ENCODE measurements at places on chromosomes 5 and 9.

DNA sequence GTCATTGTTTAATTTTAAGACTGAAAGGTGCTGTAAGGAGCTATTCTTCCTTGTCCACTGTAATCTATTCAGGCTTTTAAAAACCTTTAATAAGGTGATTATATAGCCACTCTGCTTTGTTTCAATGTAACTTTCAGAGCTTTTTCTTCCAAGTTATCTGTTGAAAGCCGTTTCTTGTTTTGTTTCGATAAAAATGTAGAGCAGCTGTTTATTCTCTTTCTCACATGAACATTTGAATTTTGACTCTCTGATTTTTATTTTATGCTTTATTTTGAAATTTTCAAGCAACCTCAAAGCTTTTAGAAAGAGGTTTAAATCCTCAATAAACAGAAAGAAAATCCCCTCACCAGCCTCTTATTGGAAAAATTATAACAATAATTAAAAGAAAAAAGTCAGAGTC, 47.2 kb downstream of the CPEB4 start:
- no peak for DNase-seq

DNA sequence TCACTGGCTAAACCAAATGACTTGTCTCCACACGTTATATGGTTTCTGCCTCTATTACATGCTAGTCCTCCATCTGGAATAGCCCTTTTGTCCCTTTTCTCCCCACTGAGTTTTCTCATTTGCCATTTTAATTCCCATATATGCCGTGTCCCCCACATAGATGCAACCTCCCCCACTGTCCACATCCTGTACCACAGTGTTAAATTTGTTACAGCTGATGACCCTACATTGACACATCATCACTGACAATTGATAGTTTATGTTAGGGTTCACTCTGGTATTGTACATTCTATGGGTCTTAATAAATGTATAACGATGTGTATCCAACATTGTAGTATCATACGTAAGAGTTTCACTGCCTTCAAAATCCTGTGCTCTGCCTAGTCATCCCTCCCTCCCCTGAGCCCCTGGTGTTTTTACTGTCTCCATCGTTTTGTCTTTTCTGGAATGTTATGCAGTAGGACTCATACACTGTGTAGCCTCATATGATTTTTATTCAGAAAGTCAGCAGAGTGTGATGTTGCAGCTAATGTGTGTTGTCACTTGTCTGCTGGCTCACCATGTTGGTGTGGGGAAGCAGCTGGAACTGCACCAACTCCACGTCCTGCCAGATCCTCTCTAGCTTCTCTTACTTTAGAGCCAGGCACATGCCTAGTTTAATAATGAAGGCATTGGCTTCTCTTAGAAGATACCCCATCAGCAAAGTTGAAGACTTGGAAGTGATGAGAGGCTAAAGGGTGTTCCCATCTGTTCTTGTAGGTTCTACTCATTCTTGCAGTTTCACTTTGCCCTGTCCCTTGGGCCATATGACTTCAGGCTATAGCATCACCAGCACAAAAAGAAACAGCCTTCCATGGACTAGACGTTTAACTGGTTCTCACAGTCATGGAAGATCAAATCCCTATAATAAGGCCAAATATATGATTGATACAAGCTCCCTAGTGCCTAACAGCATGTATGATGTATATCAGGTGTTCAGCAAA, 30.2 kb downstream of the LRRC70 start:
- no peak for DNase-seq

GRCh38 chr5:165003283-165003682, 1497.9 kb downstream of the MAT2B start:
- DNase-seq = no peak

- no peak for DNase-seq
These were observed 1037.3 kb upstream of the ACO1 start for GRCh38 chr9:31347082-31347617.

DNA sequence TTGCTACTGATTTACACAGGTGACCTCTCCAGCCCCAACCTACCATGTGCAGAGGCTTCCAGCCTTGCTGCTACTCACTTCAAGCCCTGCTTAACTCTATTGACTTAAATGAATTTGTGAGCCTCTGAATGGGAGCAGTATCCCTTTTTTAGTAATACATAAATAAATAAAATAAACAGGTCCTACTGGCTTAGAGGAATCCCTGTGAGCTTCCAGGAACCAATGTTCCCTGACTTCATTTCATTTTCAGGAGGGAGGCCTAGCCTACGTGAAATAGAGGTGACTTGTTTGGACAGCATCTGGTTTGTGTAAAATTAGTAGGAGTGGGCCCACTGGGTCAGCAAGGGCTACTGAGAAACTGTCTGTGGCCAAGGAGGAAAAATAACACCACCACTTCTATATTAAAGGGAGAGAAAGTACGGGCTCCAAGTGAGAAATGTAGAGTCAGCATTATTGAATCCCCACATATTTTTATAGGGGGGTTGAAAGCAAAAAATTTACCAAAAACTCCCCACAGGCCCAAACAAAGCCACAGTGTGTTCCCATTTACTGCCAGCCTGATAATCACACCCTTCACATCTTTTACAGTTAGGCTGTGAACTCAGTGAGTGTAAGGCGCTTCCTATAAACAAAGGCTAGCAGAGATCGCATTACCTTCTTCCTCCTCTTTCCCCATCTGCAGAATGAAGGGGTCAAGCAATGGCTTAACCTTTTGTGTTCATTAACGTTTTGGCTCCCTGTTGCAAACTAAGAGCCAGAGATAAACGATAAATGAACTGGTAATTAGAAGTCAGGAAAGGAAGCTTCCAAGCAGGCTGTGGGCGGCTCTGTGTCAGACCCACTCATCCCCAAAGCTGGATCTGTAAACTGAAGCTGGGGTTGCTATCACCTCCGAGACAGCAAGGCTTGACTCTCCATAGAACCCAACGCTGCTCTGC, 138.8 kb upstream of the LIFR start:
- DNase-seq = no peak

- no peak for DNase-seq
These were observed 678.1 kb upstream of the ZNF608 start for GRCh38 chr5:125424402-125425141.

DNA sequence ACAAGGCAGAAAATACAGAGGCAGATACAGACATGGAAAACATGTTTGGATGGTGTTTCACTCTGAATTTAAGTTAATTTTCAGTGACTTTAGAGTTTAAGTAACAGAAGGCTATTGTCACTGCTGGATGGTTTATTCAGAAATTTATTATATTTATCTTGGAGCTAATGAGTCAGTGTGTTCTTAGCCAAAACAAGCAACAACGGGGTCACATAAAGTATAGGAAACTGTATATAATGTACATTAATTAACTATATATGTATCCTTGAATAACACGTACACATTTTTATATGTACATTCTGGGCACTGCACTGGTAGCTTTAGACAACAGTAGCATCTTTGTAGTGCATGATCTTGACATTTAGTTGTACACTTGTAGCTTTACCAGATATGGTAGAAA, 30.7 kb downstream of the CYLC2 start:
- no peak for DNase-seq

GRCh38 chr5:30968971-30969370, 224.5 kb upstream of the CDH6 start:
- DNase-seq = no peak

DNA sequence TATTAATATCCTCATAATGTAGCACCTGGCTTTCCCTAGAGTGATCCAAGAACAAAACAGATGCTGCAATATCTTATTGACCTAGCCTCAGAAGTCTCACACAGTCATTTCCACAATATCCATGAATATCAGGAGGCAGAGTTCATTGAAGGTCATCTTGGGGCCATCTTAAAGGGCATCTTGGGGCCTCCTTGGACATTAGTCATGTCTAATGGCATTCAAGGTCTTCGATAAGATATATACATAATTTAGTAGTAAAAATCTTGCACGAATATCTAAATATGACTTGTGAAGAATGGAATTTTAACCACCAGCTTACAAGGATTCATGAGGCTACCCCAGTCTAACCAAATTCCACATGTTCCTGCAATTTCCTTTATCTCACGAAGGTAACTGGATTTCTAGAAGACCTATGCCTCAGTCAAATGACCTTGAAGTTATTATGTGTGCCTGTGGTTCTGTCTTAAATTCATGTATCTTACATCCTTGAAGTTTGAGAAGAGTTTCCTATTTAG, 163.6 kb upstream of the SPEF2 start:
- DNase-seq = no peak

DNA sequence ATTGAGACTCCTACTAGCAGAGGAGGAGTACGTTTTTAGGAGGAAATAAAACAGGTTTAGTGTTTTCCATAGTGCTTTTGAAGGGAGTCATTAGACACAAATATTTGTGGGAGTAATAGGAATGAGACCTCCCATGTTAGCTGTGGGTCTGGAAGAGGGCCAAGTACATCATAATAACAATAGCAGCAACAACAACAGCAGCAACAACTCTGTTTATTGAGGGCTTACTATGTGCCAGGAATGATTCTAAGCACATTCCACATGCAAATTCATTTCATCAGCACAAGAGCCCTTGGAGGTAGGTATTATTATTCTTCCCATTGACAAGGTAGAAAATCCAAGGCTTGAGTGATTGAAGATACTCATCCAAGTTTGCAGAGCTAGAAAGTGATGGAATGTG, 384.2 kb upstream of the RPS23 start:
- no peak for DNase-seq

GRCh38 chr9:130368631-130369103, 76.1 kb upstream of the ASS1 start:
- DNase-seq = peak; percentile 39

GRCh38 chr5:173686950-173687349, 70.5 kb upstream of the BOD1 start:
- DNase-seq = no peak

GRCh38 chr9:34179213-34180136, 632 bp downstream of the UBAP1 start:
- no peak for DNase-seq

GRCh38 chr9:7137571-7137970, 379.8 kb downstream of the KDM4C start:
- no peak for DNase-seq

DNA sequence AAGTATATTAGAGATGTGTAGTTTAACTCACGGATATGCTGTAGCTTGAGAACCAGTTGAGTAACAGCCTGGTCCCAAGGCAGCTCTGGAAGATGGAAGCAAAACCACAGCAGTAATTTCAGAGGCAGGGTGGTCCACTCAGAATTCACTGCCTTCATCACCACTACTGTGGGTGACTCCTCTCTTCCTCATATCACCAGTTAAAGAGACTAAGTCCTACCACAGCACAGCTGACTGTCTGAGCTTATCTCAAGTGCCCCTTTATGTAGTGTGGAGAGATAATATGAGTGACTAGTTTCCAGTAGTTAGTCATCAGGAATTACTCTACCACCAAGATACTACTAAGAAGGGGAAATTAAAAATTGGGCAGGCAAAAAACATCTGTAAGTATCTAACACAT, 1571.2 kb upstream of the C9orf72 start:
- no peak for DNase-seq

GRCh38 chr5:96595300-96596090, 66.7 kb upstream of the CAST start:
- peak; percentile 28 for DNase-seq

DNA sequence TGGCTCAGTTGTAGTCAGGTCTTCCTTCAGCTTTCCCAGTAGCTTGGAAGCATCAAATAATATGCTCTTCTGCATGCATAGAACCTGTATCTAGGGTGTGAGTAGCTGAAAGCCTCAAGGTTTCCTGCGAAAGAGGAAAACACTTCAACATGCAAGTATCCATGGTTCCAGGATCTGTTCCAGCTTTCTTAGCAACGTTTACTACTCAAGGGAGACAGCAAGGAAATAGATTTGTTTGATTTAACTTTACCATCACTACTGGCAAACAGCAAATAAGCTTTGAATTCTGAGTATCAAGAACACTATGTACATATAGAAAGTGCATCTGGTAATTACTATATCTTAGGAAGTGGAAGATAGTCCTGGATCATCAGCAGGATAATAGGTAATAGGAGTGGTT, 341.0 kb downstream of the PRR16 start:
- DNase-seq = no peak

- no peak for DNase-seq
These were observed 45.8 kb upstream of the RGMB start for GRCh38 chr5:98727686-98728085.

DNA sequence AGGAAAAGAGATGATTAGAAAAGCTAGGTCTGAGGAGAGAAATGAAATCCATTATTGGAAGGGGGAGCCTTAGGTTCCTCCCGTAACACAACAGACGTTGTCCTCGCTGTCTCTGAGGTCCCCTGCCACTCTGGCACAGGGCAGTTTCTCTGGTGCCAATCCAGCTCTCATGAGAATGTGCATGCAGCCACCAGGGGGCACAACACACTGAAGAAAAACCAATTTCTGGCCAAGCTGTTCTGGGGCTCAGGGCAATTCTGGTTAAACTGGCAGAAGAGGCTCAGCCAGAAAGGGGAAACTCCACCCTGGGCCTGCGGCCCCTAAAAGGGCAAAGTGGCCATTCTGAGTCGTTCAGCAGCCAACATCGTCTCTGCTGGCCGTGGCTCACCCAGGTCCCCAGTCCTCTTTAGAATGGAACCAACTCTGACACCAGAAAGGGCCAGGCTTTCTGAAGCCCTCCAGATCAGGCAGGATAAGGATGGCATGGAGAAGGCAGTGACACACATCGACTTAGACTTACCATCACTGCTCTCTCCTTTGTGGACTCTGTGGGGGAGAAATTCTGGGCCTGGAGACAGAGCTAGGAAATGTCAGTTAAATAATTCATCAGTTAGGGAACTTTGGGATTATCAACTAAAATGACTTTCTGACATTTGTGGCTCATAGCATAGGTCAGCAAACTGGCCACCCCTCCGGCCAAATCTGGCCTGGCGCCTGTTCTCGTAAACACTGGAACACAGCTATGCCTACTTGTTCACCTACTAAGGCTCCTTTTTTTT, 58.5 kb upstream of the GOLPH3 start:
- peak; percentile 81 for DNase-seq

DNA sequence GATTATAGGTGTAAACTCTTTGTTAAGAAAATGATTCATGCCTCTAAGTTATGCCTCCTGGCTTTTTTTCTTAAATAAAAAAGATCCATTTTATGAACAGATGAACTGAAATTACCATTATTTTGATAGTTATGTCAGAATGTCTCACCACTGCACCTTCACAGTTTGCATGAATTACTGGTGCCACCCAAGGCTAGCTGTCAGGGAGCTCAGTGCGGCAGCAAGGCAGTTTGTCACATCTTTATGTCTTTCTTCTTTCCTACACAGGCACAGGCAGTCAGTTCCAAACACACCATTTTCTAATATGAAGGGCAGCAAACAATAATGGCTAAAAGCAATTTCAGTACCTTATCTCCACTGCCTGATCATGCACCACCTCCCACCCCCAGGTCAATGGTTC, 147.7 kb downstream of the SREK1 start:
- DNase-seq = no peak

GRCh38 chr5:43155394-43156096, 34.8 kb downstream of the ZNF131 start:
- DNase-seq = no peak

GRCh38 chr9:116067566-116067965, 86.0 kb upstream of the PAPPA start:
- no peak for DNase-seq
